MV-4-11 (cell line): ENCODE measurements at places on chromosomes 1 and 21.

DNA sequence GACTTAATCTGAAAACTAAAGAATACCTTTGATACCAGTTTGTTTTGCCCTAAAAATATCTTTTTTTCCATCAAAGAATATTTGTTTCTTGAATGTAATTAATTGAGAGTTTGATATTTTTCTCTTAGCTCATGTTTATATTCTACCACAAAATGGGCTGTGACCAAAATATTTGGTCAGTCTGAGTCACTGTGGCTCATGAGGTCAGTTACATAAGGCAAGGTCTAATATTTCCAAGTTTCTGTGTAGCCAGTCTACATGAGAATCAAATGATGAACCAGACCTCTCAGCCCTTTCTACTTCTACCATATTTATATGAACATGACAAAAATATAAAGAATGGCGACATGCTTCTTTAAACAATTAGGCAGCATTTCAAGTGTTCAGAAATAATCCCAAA, 83.0 kb upstream of the IVNS1ABP start:
- DNase-seq = peak; percentile 31

DNA sequence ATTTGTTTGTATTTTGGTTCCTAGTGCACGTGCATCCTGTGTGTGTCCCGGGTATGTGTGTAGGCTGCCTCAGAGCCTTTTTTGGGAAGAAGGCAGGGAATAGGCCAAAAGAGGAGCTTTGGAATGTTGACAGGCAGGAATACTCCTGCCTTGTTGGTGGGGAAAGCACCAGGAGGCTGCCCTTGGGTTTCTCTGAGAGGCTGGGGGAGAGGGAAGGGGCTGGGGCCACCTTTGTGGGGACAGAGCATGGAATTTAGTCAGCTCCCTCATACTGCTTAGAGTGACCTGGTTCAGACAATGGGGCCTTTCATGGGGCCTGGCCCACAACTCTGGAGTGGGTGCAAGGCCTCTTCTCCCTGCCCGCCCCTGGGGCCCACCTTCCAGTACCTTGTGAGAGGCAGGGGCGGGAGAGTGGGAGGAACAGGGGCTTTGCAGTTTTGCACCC, 31.3 kb downstream of the ACOT11 start:
- no peak for DNase-seq

GRCh38 chr1:10286244-10286643, 75.9 kb downstream of the KIF1B start:
- no peak for DNase-seq

- DNase-seq = no peak
These were observed 95.0 kb downstream of the BEND5 start for GRCh38 chr1:48681476-48682305.

DNA sequence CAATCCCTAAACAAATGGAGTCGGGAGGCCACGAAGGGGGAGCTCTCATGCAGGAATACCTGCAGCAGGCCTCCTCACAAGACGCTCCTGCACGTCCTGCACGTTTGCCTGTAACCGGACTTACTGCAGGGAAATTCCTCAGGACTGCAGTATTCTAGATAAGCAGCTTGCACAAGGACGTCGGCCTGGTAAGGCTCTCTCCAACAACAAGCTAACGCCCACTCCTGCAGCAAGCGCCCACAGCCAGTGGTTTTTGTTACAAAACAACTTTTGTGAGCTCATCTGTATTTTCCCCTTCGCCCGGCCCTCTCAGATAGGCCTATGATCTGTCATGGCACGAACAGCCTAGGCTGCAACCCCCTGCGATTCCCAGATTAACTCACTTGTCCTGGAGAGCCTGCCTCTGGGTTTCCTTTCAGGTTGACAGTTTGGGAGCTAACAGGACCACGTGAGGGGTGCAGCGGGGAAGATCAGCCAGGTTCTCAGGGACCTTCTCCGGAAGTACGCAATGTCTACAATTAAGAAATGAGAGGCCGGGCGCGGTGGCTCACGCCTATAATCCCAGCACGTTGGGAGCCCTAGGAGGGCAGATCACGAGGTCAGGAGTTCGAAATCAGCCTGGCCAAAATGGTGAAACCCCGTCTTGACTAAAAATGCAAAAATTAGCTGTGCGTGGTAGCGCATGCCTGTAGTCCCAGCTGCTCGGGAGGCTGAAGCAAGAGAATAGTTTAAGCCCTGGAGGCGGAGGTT, 921 bp upstream of the MIB2 start:
- peak; percentile 84 for DNase-seq

DNA sequence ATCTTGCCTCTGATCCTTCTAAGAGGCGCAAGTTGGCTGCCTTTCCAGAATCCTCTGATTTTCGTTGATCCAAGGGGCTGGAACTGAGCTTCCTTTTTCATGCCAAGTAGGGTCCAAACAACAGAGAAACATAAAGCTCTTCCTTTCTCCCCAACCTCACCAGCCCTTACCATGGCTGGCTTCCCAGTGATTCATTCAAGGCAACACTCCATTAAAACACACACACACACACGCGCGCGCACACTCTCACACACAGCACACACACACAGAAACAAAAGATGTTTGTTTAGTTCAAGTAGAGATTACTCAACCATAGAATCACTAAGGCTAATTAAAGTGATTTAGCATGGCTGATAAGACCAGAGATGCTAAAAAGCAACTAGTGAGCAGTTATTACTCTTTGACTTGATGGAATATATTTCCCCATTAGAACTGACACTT, 13.0 kb upstream of the GUCA2A start:
- no peak for DNase-seq

DNA sequence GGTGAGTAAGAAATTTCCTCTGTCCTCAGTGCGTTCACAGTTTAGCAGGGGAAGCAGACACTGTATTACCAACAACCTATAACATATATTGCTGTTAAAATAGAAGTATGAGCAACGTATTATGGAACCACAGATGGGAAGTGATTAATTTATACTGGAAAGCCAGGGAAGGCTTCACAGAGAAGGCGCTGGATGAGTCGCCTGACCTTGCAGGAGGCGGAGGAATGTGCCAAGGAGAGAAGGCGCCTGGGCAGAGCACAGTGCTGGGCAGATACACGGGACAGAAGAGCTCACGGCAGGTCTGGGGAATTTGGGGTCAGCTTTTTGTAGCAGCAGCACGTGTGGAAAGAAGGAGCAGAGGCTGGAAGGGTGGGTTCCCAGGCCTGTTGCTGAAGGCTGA, 116.3 kb downstream of the DHRS3 start:
- no peak for DNase-seq

GRCh38 chr1:43350976-43351375, 7.8 kb upstream of the CDC20 start:
- no peak for DNase-seq

- no peak for DNase-seq
These were observed 1371.8 kb upstream of the PRMT6 start for GRCh38 chr1:105684714-105685113.

DNA sequence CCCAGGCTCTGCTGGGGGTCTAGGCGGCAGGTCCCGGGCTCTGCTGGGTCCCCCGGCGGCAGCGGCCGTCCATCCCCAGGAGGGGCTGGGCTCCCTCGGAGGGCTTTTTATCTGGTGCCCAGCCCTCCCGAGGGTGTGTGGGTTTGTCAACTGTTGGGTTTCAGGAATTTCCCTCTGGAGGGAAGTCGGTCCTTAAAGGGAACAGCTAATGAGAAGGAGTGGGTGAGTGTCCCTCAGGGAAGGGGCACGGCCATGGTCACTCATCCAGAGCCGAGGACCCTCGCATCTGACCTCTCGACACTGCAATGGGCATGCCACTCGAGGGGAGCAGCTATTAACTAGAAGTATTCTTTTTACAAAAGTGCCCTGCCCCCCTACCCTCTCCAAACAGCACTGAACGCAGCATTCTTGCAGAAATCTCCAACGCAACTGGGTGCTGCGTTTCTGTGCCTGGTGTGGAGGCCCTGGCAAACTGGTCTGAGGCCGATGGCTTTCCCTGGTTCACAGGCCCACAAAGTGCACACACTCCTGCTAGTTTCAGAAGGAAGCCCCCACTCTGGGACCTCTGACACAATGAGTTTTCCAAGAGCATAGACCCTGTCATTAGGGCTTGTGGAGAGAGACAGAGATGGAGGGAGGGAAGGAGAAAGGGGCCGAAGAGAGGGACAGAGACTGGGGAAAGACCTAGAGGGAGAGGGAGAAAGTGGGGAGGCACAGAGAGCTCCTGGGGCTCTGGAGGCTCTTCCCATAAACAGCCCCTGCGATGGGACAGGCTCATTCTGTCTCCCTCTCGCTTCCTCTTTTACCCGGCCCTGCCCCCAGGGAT, 1.0 kb upstream of the TSPEAR start:
- no peak for DNase-seq

DNA sequence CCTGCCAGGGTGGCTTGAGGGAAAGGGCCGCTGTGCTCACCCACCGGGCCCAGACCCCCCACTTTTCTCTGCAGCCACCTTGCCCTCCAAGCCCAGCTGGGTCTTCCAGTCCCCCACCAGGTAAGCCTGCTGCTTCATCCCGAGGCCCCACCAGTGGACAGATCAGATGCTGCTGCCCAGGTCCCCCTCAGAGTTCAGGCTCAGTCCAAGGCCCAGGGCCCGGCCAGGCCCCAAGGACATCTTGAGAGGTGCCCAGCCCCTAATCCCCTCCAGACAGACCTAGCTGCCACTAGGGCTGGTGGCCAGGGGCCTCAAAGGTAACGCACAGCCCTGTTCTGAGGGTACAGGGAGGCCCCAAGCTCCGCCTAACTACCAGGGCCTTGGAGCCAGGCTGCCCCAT, 58.6 kb downstream of the MEGF6 start:
- no peak for DNase-seq

GRCh38 chr1:155971910-155972809, 6.2 kb downstream of the ARHGEF2 start:
- DNase-seq = no peak

- no peak for DNase-seq
These were observed 41.8 kb downstream of the PTPRU start for GRCh38 chr1:29278124-29278523.

DNA sequence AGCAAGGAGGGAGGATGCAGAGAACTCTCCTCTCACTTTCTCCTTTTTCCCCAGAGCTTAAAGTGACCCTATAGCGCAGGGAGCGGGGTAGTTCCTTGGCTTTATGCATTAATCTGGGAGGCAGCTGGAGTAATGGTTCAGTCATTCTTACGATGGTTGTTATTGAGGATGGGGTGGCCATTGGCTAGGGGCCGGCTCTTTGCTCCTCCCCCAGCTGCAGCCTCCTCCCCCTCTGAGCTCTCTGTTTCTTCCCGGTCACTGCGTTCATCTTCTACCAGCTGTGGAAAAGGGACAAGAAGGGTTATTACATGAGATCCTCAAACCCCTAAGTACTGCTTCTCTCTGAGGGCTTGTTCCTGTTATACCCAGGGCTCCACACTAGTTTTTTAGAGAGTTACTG, 8.6 kb downstream of the CERS2 start:
- no peak for DNase-seq

GRCh38 chr1:20410503-20410902, 75.5 kb downstream of the CAMK2N1 start:
- DNase-seq = no peak

DNA sequence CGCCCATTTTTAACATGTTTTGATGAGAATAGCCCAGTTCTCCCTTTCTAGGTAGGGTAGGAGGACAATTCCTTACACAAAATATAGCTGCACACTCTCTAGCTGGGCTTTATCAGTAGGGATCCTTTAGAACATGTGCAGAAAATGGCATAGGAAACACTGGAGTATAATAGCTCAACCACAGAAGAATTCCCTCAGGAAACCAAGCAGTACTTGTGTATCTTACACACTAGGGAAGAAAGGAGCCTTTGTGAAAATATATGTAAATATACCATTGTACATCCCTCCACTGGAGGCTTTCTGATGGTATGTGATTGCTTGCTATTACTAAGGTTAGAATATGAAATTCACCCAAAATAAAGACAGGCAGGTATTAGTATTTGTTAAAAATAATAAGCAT, 153.5 kb downstream of the LRRC40 start:
- DNase-seq = no peak

DNA sequence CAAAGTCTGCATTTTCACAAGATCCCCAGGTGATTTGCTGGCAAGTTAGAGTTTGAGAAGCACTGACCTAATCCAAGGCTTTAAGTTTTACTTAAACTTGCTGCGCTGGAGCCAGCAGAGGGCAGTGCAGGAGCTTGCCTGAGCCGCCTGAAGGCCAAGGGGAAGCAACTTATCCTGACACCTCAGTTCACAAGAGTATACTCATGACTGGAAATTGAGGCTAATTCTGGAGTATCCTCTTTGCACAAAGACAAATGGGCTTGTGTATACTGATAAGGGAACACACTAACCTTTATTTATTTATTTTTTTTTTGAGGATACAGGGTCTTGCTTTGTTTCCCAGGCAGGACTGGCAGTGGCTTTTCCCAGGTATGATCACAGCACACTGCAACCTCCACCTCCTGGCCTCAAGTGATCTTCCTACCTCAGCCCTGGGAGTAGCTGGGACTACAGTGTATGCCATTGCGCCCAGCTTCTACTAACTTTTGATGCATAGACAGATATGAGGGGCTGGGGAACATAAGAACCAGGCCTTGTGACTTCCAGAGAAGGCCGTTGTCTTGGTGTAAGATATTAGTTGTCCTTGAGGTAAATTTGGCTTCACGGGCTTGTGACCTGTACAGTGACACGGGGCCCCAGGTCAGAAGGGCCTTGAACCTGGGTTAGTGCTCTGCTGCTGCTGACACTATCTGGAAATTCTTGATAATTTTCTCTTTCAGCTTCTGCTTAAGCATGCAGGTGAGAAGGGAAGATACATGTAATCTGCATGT, 29.0 kb upstream of the SLAMF1 start:
- DNase-seq = peak; percentile 63

DNA sequence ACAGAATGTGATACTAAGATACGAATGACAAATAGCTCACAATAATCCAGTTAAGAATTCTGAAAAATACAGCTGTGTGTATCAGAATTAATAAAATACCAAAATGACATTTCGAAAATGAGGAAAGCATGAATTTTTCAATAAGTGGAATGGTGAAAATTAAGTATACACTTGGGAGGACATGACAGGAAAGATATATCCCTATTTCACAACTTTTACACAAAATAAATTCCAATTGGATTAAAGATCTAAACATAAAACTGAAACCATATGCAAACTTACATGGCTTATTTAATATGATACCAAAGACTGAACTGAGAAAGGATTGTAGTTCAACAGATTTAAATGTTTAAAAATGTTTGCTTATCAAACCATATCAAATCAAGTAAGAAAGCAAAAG, 510.4 kb upstream of the ADAMTS5 start:
- DNase-seq = no peak

- DNase-seq = no peak
These were observed 23.0 kb upstream of the LRRC8C start for GRCh38 chr1:89609781-89610456.

DNA sequence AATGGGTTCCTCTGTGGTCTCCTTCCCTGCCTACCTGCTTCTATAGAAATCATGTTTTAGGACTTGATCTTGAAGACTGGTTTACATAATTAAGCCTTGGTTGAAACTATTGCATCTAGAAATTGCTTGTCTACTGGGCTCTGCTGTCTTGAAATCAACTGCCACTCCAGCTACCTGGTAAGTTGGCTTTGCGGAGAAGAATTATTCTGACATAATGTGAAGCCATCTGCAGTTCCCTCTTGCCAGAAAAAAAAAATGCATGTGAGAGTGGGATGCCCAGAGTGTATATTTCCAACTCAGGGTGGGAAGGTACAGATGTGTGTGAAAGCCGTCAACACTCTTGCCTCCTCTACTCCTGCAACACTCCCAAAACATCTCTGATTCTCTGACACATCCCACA, 27.2 kb downstream of the C8B start:
- DNase-seq = no peak
